ENCODE measurements at places on chromosomes 6 and 20.

- no peak for DNase-seq
Measured at GRCh38 chr20:20568604-20569205, 143.7 kb downstream of the RALGAPA2 start.

- DNase-seq = peak; percentile 8
Measured at GRCh38 chr20:38633577-38634093, 32.0 kb downstream of the ARHGAP40 start.

DNA sequence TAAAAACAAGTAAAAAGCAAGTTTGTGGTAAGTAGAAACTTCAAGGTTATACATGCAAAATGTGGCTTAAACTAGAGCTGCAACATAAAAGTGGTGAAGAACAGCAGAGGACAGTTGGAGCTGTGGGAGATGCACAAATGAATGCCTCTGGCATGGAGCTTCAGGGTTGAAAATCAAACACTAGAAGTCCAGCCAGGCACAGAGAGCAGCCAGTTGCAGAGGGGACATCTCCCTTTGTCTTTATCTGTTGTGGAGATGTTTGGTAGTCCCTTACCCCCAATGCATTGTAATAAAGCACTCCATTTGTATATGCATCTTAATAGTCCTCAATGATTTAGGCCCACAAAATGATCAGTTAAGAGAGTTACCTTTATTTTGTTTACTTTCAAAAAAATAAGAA is 73.1 kb upstream of the C20orf144 start:
- DNase-seq = no peak

DNA sequence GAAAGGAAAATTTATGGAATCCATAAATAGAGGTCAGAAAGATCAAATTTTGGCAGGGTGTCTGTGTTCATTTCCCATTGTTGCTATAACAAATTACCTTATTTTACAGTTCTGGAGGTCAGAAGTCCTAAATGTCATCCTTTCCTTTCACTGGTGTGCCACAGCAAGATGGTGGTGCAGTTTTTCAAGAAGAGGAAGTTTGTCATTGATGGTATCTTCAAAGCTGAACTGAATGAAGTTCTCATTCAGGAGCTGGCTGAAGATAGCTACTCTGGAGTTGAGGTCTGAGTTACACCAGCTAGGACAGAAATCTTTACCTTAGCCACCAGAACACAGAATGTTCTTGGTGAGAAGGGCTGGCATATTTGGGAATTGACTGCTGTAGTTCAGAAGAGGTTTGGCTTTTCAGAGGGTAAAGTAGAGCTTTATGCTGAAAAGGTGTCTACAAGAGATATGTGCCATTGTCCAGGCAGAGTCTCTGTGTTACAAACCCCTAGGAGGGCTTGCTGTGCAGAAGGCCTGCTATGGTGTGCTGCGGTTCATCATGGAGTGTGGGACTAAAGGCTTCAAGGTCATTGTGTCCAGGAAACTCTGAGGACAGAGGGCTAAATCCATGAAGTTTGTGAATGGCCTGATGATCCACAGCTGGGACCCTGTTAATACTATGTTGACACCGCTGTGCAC is 7.2 kb upstream of the CCNC start:
- no peak for DNase-seq

DNA sequence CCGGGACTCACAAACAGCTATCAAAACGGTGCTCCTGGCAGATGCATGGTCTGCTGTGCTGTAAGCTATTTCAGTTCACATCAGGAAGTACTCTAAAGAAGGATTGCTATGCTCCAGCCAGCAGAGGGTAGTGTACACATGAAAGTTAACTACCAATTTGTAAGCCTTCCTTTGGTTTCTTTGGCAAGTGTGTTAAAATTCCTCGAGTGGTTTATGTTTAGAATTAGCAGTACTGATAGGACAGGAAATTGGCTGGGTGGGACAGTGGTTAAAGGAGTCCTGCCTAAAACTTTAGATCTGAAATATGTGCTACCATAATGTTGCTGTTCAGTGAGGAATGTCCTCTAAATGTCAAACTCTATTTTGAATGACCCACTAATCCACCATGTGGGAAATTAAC is 47.4 kb downstream of the TRMT11 start:
- DNase-seq = no peak

- DNase-seq = no peak
Measured at GRCh38 chr6:55827818-55828522, 47.4 kb downstream of the BMP5 start.

DNA sequence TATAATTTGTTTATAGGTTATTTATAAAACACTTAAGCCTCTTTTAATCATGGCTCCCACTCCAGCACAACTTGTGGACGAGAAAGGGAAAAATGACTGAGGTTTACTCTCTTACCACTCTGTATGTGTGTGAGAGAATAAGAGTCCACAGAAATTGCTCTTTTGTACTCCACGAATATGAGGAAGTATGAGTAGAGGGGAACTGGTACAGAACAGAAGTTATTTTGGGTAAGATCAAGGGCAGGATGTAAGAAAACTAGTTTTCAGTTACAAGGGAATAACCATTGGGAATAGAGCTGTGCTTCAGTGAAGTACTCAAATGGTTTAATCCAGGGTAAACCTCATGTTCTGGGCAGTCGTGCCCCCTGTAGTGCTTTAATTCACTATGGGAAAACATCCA is 72.6 kb downstream of the REV3L start:
- no peak for DNase-seq

DNA sequence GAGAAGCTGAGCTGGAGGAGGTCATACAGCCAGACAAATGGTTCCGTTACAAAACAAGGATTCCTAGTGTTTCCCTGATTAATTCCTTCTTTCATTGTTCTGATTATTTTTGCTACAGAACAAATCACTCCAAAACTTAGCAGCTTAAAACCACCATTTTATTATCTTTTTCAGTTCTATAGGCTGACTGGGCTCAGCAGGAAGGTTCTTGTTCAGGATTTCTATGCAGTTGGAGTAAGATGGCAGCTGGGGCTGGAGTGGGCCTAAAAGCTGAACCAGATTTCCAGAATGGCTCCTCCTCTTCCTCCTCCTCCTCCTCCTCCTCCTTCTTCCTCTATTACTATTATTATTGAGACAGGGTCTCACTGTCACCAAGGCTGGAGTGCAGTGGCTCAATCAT is 112.2 kb upstream of the SHLD1 start:
- no peak for DNase-seq

- DNase-seq = no peak
Measured at GRCh38 chr20:49279677-49280462, 2.0 kb upstream of the ZNFX1 start.

DNA sequence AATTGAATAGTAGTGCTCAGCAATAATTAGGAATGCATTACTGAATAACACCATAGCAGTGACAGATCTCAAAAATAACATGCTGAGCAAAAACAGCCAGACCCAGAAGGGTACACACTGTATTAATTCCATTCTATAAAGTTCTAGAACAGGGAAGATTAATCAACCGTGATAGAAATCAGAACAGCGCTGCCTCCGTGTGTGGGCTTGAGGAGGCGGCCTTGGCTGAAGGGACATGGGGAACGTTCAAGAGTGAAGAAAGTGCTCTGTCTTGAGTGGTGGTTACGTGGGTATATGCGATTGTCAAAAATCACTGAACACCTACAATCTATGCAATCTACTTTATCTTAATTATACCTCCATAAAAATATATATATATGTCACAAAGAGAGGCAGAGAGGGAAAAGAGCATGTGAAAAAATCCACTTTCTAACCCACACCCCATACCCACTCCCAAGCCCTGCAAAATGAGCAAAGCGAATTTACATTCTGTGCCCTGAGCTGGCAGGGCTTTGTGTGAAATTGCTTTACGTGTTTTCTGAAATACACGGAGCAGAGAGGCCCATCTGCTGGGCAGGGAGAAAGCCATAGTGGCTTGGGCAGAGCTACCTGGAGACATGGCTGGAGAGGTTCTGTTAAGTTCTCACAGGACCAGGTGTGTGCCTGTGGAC is 74.4 kb downstream of the NFATC2 start:
- no peak for DNase-seq
